Endodermal cell (in vitro differentiated cells): ENCODE measurements at places on chromosomes 7 and 10. TPM values are rescaled to one million over a fixed set of nuclear protein-coding genes. Genes with fewer than 3 reads are reported as not detected.

Gene HELLS
- total RNA-seq = 220 and 224 TPM in 2 replicates

Gene SPDYE9
- total RNA-seq = not detected in 2 replicates

Gene CHAT
- total RNA-seq = not detected in 2 replicates

DNA sequence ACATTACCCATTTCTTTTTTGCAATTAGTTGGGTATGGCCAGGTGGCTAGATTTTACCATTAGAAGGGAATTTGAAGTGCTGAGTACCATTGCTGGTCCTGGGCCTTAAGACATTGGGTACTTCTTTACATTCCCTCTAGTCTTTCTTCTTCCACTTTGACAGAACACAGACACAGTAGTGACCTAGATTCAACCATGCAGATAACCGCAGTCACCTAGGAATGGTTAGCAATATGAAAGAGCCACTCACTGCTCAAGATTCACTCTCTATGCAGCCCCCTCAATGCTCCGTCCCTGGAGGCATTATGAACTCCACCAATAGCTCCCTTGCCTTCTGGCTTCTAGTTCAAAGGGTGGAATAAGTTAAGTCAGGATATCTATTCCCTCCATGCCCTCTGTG, 16.2 kb upstream of the PON1 start:
- DNase-seq = no peak

DNA sequence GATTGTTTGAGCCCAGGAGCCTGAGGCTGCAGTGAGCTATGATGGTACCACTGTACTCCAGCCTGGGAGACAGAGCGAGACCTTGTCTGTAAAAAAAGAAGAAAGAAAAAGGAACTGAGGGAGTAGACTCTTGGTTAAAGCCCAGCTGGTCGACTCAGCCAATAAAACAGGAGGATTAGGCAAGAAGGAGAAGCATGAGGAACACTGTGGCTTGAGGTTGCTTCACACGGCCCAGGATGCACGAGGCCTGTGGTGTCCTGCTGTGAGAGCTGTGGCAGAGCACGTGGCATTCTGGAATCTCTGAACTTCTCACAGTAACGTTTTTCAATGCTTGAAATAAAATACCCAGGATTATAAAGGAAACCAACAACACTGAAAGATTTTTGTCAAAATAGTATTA, 93.3 kb downstream of the CUL2 start:
- no peak for DNase-seq

DNA sequence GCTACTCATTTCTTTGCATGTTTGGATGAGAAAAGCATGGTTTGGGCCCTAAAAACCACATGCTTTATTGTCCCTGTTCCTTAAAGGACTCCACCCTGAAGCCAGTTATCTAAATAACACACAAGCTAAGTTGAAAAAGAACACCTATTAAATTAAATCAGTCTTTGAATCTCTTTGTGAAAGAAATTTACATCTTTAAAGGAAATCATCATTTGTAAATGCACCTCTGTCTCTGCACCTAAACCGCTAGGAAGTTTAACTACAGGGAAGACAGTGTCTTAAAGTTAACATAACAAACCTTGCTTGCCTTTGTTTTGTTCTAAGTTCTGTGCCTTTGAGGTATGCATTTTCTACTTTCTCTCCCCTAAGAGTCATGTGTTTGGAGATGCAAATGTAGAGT, 52.6 kb downstream of the HTR7 start:
- DNase-seq = no peak

- DNase-seq = no peak
These were observed 304.8 kb downstream of the GFRA1 start for GRCh38 chr10:115968236-115968635.
